Ascending aorta (tissue), 2 donors: ENCODE measurements at places on chromosomes 5 and 9.

DNA sequence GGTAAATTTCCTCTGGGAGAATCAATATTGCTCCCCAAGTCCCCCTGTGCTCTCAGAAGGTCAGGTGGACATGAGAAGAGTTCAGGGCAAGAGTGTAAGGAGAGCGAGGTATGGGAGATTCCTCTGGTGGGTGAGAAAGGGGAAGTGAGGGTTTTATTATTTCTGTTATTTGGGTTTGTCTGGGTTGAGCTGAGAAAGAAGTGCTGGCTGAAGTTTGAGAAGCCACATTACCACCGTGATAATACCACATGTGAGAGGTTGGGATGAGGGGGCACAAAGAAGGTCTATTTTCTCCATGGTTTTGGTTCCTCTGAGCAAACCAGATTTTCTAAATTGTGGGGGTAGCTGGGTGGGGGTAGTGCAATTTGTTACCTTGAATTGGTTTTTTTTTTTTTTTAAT lies 350.4 kb downstream of the OSTF1 start:
- no peaks in the 10 kb centered on the region for H3K36me3 ChIP-seq
- H3K27ac ChIP-seq = no peak overlapping the region
- no peak for DNase-seq
- no peaks in the 10 kb centered on the region for H3K4me1 ChIP-seq
- H3K4me3 ChIP-seq = no peak overlapping the region
- H3K27me3 ChIP-seq = no peaks in the 10 kb centered on the region

DNA sequence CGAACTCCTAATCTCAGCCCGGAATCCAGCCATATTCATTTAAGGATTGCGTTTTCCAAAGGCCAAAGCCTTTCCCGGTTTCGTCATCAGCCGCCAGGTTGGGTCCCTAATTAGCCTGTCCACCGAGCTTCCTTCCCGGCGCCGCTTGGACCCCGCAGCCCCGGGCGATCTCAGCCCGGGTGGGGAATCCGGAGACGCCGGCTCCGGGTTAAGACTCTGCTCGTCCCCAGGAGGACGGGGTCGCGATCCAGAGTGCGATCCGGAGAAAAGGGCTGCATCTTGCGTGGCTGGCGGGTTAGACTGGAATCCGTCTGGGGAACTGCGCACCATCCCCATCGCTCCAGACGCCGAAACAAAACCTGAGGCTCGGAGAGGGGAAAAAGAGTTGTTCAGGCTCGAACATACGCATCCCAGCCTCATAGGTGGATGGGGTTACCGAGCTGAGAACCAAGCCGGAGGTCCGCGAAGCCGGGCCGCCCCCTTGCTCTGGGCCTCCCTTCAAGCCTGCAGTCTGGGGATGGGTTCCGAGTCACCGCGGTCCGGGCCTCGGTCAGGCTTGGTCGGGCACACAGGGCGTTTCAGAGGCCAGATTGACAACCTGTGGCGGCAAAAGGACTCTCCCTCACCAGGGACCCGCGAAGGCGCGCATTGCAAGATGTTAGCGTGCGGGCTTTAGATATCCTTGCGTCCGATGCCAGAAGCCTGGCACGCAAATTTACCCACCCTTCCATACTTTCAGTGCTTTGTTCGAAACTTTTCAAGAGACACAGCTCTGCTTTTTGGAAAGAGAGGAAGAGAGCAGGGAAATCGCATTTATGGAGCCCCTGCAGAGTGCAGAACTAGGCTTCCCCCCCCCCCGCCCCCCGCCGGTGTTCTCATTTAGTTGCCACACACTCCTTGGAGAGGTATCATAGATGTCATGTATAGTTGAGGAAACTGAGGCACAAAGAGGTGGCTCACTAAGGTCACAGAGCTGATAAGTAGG lies 7.9 kb downstream of the MSX2 start:
- DNase-seq = no peak
- no peak overlapping the region for H3K4me3 ChIP-seq
- H3K4me1 ChIP-seq = no peaks in the 10 kb centered on the region
- H3K27ac ChIP-seq = no peak overlapping the region
- H3K27me3 ChIP-seq = peaks cover 9% of the 10 kb centered on the region

DNA sequence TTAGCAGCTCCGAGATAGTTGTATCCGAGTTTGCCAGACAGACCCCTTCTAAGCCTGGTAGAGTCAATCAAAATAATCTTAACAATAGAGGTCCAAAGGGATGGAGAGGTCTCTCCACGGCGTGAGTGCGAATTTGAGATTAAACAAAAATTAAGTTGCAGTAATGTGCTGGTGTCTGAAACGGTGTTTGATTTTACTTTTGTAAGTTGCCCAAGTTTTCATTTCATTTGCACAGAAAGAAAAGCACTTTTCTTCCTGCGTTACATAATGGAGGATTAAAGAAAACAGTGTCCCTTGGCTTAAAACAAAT lies 1.2 kb downstream of the IRX1 start:
- peak overlapping the region; percentile 65 for H3K4me3 ChIP-seq
- no peak for DNase-seq
- H3K4me1 ChIP-seq = no peaks in the 10 kb centered on the region
- H3K27me3 ChIP-seq = peaks cover 22% of the 10 kb centered on the region
- H3K36me3 ChIP-seq = no peaks in the 10 kb centered on the region

DNA sequence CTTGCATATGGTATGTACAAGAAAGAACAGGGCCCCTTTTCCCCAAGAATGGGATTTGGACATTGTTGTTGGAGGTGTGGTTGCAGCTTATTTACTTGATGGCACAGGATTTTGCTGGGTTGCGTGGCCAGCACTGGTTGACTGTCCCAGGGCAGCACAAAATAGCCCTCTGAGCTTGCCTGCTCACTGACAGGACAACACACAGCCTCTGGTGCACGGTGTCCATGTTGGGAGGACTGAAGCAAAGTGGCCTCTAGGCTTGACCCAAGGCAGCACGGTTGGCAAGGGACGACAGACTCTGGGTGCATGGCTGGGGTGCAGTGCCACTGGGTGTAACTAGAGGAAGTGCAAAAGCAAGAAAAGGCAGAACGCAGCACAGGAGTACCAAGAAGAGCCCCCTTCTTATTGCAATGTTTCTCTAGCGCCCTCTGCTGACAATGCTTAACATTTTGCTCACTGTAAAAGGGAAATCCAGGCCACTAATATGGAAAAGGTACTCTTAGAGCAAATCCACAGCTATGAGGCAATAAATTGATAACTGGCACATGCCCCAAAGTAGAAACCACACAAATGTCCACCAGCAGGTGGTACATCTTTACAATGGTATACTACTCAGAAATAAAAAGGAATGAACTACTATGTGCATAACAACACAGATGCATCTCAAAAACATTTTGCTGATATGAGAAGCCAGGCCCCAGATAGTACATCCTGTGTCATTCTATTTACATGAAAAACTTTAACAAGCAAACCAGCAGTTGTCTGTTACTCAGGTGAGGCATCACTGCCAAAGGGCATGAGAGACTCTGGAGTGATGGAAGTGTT lies 47.4 kb upstream of the BARX1 start:
- H3K4me3 ChIP-seq = no peak overlapping the region
- no peaks in the 10 kb centered on the region for H3K27me3 ChIP-seq
- no peak overlapping the region for H3K27ac ChIP-seq

- no peak overlapping the region for H3K27ac ChIP-seq
- H3K4me3 ChIP-seq = no peak overlapping the region
- no peak for DNase-seq
- no peaks in the 10 kb centered on the region for H3K4me1 ChIP-seq
Observed at GRCh38 chr9:91391412-91391811, 29.7 kb upstream of the AUH start.

GRCh38 chr5:148688787-148689186 lies 34.5 kb upstream of the HTR4 start:
- H3K36me3 ChIP-seq = no peaks in the 10 kb centered on the region
- no peaks in the 10 kb centered on the region for H3K27me3 ChIP-seq
- H3K27ac ChIP-seq = no peak overlapping the region
- H3K4me3 ChIP-seq = no peak overlapping the region
- peaks cover 5% of the 10 kb centered on the region for H3K4me1 ChIP-seq
- DNase-seq = no peak

DNA sequence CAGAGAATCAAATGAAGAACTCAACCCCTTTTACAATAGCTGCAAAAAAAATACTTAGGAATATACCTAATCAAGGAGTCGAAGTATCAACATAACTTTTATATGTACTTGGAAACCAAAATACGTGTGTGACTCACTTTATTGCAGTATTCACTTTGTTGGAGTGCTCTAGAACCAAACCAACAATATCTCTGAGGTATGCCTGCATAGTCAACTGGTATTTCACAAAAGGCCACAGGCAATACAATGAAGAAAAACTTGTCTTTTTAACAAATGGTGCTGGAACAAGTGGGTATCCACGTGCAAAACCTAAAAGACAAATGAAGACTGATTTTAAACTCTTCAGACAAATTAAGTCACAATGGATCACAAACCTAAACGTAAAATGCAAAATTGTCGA lies 385.7 kb downstream of the TLE1 start:
- no peaks in the 10 kb centered on the region for H3K27me3 ChIP-seq
- H3K4me3 ChIP-seq = no peak overlapping the region
- no peak overlapping the region for H3K27ac ChIP-seq
- H3K36me3 ChIP-seq = no peaks in the 10 kb centered on the region
- no peaks in the 10 kb centered on the region for H3K4me1 ChIP-seq
- no peak for DNase-seq

GRCh38 chr9:96398582-96399324 lies 15.2 kb upstream of the SLC35D2 start:
- no peak overlapping the region for H3K27ac ChIP-seq
- no peaks in the 10 kb centered on the region for H3K27me3 ChIP-seq
- DNase-seq = no peak
- H3K36me3 ChIP-seq = no peaks in the 10 kb centered on the region

DNA sequence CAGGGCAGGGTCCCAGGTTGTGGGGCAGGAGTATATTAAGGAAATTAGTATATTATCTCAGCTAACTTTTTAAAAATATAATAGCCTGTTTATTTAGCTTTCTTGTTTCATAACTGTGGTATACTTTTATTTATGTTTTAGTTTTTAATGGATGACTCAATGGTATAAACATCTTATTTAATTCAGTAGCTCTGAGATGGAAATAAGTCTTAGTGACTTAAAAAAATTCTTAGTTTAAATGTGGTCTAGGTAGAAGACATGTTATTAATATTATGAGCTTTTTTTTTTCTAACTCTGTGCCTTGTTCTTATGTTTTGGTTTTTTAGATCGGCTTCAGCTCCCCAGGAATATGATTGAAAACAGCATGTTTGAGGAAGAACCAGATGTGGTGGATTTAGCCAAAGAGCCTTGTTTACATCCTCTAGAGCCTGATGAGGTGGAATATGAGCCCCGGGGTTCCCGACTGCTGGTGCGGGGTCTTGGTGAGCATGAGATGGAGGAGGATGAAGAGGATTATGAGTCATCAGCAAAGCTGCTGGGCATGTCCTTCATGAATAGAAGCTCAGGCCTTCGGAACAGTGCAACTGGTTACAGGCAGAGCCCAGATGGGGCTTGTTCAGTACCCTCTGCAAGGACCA lies 43.1 kb downstream of the LNPEP start:
- no peaks in the 10 kb centered on the region for H3K27me3 ChIP-seq
- no peak overlapping the region for H3K27ac ChIP-seq
- H3K4me3 ChIP-seq = no peak overlapping the region

- H3K36me3 ChIP-seq = no peaks in the 10 kb centered on the region
- H3K27ac ChIP-seq = no peak overlapping the region
- H3K4me1 ChIP-seq = no peaks in the 10 kb centered on the region
- no peak for DNase-seq
- no peaks in the 10 kb centered on the region for H3K27me3 ChIP-seq
Observed at GRCh38 chr5:100899675-100900074, 3.4 kb downstream of the ST8SIA4 start.

- H3K4me1 ChIP-seq = no peaks in the 10 kb centered on the region
- H3K27me3 ChIP-seq = no peaks in the 10 kb centered on the region
- DNase-seq = no peak
- no peak overlapping the region for H3K4me3 ChIP-seq
- H3K36me3 ChIP-seq = no peaks in the 10 kb centered on the region
Observed at GRCh38 chr9:114484854-114485443, 20.3 kb downstream of the WHRN start.

- H3K4me1 ChIP-seq = no peaks in the 10 kb centered on the region
- H3K36me3 ChIP-seq = no peaks in the 10 kb centered on the region
- no peak overlapping the region for H3K27ac ChIP-seq
- no peaks in the 10 kb centered on the region for H3K27me3 ChIP-seq
Observed at GRCh38 chr5:171201310-171201709, 107.7 kb upstream of the TLX3 start.

GRCh38 chr5:53194086-53194485 lies 84.5 kb upstream of the MOCS2 start:
- H3K36me3 ChIP-seq = no peaks in the 10 kb centered on the region
- H3K27ac ChIP-seq = no peak overlapping the region
- H3K4me1 ChIP-seq = no peaks in the 10 kb centered on the region

GRCh38 chr9:128253140-128253990 lies 22.4 kb downstream of the GOLGA2 start:
- no peaks in the 10 kb centered on the region for H3K27me3 ChIP-seq
- peaks cover 4% of the 10 kb centered on the region for H3K4me1 ChIP-seq
- no peak overlapping the region for H3K27ac ChIP-seq
- DNase-seq = no peak
- peaks cover 22% of the 10 kb centered on the region for H3K36me3 ChIP-seq

GRCh38 chr9:94869415-94869843 lies 142.9 kb downstream of the AOPEP start:
- no peak overlapping the region for H3K4me3 ChIP-seq
- no peaks in the 10 kb centered on the region for H3K27me3 ChIP-seq
- peak overlapping the region; percentile 80 for H3K27ac ChIP-seq
- DNase-seq = no peak

GRCh38 chr5:125865166-125865815 lies 557.9 kb upstream of the GRAMD2B start:
- no peaks in the 10 kb centered on the region for H3K27me3 ChIP-seq
- no peak for DNase-seq
- no peak overlapping the region for H3K4me3 ChIP-seq
- H3K36me3 ChIP-seq = no peaks in the 10 kb centered on the region

DNA sequence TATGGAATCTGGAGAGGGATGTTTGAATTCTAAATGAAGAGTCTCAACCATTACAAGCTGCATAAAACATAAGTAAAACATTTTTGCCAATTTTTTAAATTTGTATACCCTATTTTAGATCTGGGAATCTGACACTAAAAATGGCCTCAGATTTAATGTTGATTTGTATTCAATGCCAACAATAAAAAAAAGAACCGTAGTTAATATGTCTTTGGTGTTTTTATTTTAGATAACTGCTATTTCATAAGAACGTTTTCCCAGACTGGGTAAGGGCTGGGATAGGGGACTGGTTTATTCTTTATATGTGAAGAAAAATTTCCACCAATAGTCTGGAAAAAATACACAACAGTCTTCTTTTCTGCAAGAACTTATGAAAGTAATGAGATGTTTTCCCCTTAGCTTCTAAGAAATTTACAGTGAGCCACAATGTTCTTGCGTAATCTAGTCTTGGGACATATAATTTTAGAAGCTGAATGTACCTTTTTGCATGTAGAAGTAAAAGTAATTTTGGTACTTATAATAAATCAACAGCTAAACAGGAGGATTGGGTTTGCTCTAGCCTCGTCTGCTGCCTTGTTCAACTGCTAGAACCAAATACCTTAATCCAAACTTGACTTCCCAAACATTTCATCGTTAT lies 244.6 kb upstream of the EFNA5 start:
- no peak overlapping the region for H3K27ac ChIP-seq
- H3K4me3 ChIP-seq = no peak overlapping the region
- no peaks in the 10 kb centered on the region for H3K36me3 ChIP-seq
